ENCODE measurements at places on chromosomes 7 and 10. TPM values are rescaled to one million over a fixed set of nuclear protein-coding genes. Genes with fewer than 3 reads are reported as not detected.

DNA sequence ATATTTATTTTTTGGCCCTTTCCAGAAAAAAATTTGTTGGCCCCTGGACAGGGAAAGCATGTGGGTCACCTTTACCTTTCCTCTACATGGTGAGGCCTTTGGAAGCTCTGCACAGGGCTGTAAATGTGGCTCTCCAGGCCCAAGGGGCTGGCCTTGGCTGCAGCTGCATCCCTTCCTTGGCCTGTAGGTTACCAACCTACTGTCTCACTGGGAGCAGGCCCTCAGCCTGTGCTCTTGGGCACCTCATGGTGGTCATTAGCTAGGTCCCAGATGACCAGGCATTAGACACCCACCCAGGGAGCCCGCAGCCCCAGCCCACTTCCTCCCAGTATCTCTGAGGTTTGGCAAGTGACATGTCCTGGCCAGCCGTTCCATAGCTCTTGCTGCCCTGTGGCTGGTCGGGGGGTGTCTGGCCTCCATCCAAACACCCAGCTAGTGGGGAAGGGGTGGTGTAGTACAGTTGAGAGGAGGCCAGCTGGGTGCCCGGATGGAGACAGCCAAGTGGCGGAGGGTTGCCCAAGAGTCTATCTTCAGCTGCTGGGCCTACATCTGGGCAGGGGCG is 7.1 kb upstream of the CPA5 start:
- H3K4me1 ChIP-seq = no peaks in the 10 kb centered on the region
- H3K4me3 ChIP-seq = no peak overlapping the region
- H3K36me3 ChIP-seq = no peaks in the 10 kb centered on the region
- H3K27ac ChIP-seq = no peak overlapping the region
- H3K27me3 ChIP-seq = no peaks in the 10 kb centered on the region
- no peak for DNase-seq

GRCh38 chr7:55552320-55553023 is 19.8 kb downstream of the VOPP1 start:
- peak overlapping the region; percentile 88 for H3K27ac ChIP-seq
- peak overlapping the region; percentile 67 for H3K4me3 ChIP-seq
- H3K36me3 ChIP-seq = peaks cover 6% of the 10 kb centered on the region
- H3K4me1 ChIP-seq = peaks cover 95% of the 10 kb centered on the region
- DNase-seq = peak; percentile 85

GRCh38 chr7:42597300-42597699 is 314.6 kb downstream of the C7orf25 start:
- DNase-seq = no peak
- H3K4me1 ChIP-seq = no peaks in the 10 kb centered on the region
- no peaks in the 10 kb centered on the region for H3K36me3 ChIP-seq

- H3K27me3 ChIP-seq = peaks cover 20% of the 10 kb centered on the region
- H3K4me3 ChIP-seq = peak overlapping the region; percentile 83
- peak; percentile 42 for DNase-seq
- H3K27ac ChIP-seq = peak overlapping the region; percentile 50
- H3K4me1 ChIP-seq = peaks cover 21% of the 10 kb centered on the region
These were observed 57.1 kb upstream of the PCGF5 start for GRCh38 chr10:91163269-91163868.

DNA sequence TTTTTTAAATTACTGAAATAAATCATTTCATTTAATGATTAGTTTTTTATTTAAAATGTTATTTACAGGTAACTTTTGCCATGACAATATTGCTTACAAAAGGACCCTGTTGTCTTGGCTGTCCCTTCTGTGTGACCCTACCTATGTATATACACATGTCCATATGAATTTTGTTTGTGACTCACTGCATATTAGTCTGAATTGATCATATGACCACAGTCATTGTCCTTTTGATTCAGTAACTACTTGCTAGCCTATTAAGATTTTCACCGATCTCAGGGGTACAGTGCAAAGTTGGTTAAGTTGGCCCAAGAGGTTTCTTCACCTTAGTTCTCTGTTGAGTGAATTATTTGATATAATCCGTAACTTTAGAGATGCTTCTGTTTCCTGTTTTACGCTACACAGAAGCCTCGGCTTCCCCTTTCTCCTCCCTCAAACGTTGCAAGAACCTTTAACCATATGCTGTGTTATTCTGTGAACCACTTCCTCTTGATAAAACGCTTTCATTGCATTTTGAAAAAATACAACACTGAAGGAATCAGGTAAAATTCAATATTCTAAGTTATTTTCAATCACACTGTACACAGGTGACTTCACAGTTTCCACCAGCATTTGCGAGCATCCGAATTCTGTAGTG is 43.9 kb downstream of the APBB1IP start:
- H3K4me1 ChIP-seq = peaks cover 31% of the 10 kb centered on the region
- no peak overlapping the region for H3K27ac ChIP-seq
- no peaks in the 10 kb centered on the region for H3K36me3 ChIP-seq
- H3K27me3 ChIP-seq = no peaks in the 10 kb centered on the region

DNA sequence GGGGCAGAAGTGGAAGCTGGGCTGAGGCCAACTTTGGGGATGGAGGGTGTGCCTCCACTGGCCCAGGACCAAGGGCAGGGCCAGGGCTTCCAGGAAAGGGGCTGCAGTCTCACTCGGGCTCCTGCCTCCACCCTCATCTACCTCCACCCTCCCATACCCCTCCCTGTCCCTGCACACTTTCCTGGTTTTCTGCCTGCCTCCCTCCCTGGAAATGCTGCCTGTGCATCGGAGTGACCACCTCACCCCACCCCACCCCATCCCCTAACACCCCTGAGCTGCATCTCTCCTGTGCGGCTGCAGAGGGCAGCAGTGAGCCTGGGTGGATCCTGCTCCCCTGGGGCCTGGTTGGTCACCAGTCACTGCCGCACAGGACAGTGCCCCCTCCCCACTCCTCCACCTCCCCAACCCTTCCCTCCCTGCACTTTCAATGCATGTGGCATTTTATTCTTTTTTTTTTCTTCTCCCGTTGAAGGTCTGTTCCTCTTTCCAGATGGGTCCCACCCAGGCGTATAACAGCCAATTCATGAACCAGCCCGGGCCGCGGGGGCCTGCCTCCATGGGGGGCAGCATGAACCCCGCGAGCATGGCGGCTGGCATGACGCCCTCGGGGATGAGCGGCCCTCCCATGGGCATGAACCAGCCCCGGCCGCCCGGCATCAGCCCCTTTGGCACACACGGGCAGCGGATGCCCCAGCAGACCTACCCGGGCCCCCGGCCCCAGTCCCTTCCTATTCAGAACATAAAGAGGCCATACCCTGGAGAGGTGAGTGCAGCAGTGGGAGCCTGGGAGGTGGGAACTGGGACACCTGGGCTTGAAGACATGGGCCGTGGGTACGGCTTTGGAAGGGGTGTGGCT is 54.1 kb upstream of the PPIF start:
- H3K27me3 ChIP-seq = no peaks in the 10 kb centered on the region
- H3K27ac ChIP-seq = no peak overlapping the region
- H3K4me3 ChIP-seq = no peak overlapping the region

DNA sequence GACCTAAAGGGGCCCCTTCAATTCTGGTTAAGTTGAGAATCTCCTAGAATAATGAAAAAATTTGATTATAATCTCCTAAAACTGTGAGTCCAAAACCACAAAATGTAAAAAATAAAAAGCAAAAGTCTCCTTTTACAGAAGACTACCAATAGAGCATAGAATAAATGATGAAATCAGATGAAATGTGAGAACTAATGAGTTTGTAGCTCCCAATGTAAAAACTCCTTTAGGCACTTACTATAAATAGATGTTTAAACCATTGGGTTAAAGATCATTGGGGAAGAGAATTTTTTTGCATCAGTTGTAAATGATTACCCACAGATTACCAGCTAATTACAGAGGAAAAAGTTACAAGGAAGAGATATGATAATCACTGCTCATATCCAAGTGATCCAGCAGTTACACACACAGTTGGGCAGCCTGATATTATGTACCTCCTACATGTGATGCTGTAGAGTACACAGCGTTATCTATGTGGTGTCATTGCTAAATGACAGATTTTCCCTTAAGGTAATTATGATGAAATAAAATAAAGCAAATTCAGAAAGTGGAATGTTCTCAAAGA is 282.7 kb upstream of the SEMA3D start:
- no peaks in the 10 kb centered on the region for H3K27me3 ChIP-seq
- no peak overlapping the region for H3K4me3 ChIP-seq
- no peak overlapping the region for H3K27ac ChIP-seq
- no peak for DNase-seq

DNA sequence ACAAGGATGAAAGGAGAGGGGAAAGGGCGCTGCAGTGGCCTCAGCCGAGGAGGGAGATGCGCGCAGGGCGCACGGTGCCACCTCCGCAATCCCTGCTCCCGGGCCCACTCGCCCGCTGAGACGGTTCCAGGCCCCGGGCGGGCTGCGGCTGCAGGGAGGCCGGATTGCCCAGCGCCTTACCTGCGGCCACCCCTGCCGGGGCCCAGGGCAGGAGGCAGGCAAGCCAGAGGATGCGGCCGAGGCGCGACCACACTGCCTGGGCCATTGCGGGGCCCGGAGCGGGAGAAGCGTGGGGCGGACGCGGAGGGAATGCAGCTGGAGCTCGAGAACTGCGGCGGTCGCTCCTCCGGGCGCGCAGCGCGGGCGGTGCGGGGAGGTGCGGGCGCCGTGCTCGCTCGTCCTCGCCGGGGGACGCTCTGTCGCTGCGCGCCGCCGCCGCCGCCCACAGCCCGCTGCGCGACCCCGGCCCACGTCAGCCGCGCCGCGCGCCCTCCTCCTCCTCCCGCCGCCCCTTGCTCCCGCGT is at the start of gene TMEM130:
Gene TMEM130 (minus strand): TSS at position 418 of the 524 bp plus-strand sequence. CDS start 153 bp downstream, at position 265.
- DNase-seq = no peak
- H3K27me3 ChIP-seq = peaks cover 12% of the 10 kb centered on the region
- no peak within 1 kb of the TSS for H3K4me3 ChIP-seq
- no peaks in the 10 kb centered on the region for H3K36me3 ChIP-seq

GRCh38 chr10:44316187-44316921 is 68.5 kb downstream of the CXCL12 start:
- H3K36me3 ChIP-seq = no peaks in the 10 kb centered on the region
- no peaks in the 10 kb centered on the region for H3K4me1 ChIP-seq
- no peak overlapping the region for H3K27ac ChIP-seq
- DNase-seq = no peak

DNA sequence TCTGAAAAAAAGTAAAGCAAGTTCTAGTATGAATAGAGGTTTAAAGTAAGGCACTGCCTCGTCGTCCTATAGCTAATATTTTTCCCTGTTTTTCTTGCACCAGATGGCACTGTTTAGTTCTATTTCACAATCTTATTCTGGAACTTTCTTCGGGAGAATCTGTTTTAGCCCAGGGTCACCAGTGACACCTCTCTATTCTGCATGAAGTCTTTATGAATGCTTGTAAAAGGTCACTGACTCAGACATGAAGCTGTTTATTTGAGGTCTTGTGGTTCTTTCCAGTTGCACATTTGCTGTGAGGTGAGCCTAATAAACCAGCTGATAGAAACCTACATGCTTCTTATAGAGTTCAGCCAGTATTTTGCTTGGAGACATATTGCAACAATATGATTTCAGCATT is 444.3 kb downstream of the AUTS2 start:
- no peaks in the 10 kb centered on the region for H3K27me3 ChIP-seq
- H3K4me3 ChIP-seq = no peak overlapping the region
- no peak for DNase-seq
- H3K36me3 ChIP-seq = no peaks in the 10 kb centered on the region

GRCh38 chr10:70757856-70758255 is 27.3 kb downstream of the TBATA start:
- H3K4me3 ChIP-seq = no peak overlapping the region
- no peaks in the 10 kb centered on the region for H3K4me1 ChIP-seq
- H3K27ac ChIP-seq = no peak overlapping the region
- H3K36me3 ChIP-seq = no peaks in the 10 kb centered on the region
- DNase-seq = no peak
- peaks cover 98% of the 10 kb centered on the region for H3K27me3 ChIP-seq

DNA sequence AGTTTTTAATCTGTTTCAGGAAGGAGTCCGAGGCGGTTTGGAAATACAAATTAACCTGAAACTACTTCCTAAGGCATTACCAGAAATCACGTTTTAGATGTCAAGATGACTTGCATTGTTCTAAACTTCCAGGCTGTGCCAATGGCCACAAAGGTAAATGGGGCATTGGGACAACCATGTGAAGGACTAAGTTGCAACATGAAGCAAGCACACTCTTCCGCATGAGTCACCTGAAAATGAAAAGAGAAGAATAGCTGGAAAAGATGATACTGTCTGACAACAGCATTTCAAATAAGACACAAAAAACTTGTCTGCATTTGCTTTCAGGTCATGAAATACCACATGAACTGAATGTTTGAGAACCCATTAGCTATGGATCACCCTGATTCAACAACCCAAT is 262.1 kb downstream of the AHR start:
- DNase-seq = no peak
- H3K4me3 ChIP-seq = no peak overlapping the region
- H3K27me3 ChIP-seq = no peaks in the 10 kb centered on the region
- H3K4me1 ChIP-seq = peaks cover 65% of the 10 kb centered on the region
- peak overlapping the region; percentile 93 for H3K27ac ChIP-seq
- peaks cover 16% of the 10 kb centered on the region for H3K36me3 ChIP-seq

DNA sequence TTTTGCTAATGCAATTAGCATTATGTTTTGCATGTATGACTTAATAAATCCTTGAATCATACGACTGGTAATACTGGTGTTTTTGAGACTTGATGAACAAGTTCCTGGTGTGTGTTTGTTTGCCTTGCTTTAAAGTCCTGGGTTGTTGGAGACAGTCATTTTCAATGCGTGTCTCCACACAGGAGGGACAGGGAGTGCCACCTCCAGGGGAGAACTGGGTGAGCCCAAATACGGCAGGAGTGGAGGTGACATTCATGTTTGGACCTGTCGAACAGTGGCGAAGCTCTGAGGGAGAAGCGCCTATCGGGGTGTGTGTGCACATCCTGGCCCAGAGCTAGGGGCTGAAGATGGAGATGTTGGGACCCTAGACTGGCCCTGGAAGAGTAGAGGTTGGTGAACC is 43.8 kb downstream of the DAGLB start:
- no peak for DNase-seq
- H3K27me3 ChIP-seq = no peaks in the 10 kb centered on the region
- peaks cover 96% of the 10 kb centered on the region for H3K36me3 ChIP-seq
- no peak overlapping the region for H3K4me3 ChIP-seq
- peak overlapping the region; percentile 54 for H3K27ac ChIP-seq

DNA sequence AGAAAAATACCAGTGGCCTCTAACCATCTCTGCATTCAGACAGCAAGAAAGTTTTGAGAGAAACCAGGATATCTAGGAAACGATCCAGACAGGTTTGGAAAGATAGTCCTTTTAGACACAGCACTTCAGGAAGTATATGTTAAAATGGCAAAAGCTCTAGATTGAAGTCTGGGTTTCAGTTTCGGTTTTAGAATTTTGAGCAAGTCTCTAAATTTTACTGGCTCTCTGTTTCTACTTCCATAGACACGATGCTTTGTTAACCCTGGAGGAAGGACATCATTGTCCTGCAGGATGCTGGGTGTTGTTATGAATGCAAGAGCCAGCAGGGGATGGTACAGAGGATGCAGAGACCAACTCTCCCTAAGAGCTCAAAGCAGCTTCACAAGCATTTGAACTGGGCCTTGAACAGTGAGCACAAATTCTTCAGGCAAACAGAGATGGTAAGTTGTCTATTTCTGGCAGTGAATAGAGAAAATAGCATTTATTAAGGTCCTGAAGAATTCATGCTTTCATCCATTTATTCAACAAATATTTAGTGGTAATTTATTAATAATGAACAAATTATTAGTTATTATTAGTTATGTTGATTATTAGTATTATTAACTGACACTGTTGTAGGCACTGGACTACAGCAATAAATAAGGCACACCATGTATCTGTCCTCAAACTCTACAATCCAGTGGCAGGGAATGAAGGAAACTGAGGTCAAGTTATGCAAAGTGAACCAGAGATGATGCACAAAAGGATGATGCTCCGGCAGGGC is 152.7 kb upstream of the NRP1 start:
- peaks cover 7% of the 10 kb centered on the region for H3K4me1 ChIP-seq
- no peak for DNase-seq
- H3K27ac ChIP-seq = no peak overlapping the region

RET gene
- total RNA-seq = not detected

ZNF239 gene
- 10.8 TPM for total RNA-seq

INMT gene
- not detected for total RNA-seq

ACBD7 gene
- 8.2 TPM for total RNA-seq

SPRN gene
- 0.15 TPM for total RNA-seq
